Activated T-cell treated with anti-CD3 and anti-CD28 coated beads, Interleukin-2, amount 50 U/mL, for 72 hours (primary cell): ENCODE measurements at places on chromosomes 6 and 20. TPM values are rescaled to one million over a fixed set of nuclear protein-coding genes. Genes with fewer than 3 reads are reported as not detected.

- no peaks in the 10 kb centered on the region for H3K27me3 ChIP-seq
- no peaks in the 10 kb centered on the region for H3K36me3 ChIP-seq
- H3K4me1 ChIP-seq, result no peaks in the 10 kb centered on the region
- no peak overlapping the region for H3K27ac ChIP-seq
Measured at GRCh38 chr6:90865513-90865912, 278.6 kb upstream of the MAP3K7 start.

GRCh38 chr20:8557711-8558110, 425.6 kb downstream of the PLCB1 start:
- no peak overlapping the region for H3K27ac ChIP-seq
- H3K27me3 ChIP-seq, result no peaks in the 10 kb centered on the region
- no peak overlapping the region for H3K4me3 ChIP-seq
- no peak for DNase-seq
- no peaks in the 10 kb centered on the region for H3K4me1 ChIP-seq
- H3K36me3 ChIP-seq, result peaks cover 5% of the 10 kb centered on the region

GRCh38 chr20:24780674-24781417, 168.2 kb upstream of the CST7 start:
- H3K27ac ChIP-seq, result no peak overlapping the region
- H3K4me3 ChIP-seq, result no peak overlapping the region
- H3K4me1 ChIP-seq, result peaks cover 5% of the 10 kb centered on the region
- H3K27me3 ChIP-seq, result peaks cover 45% of the 10 kb centered on the region
- peaks cover 2% of the 10 kb centered on the region for H3K36me3 ChIP-seq
- DNase-seq, result no peak

The MAP7 gene
- total RNA-seq, result 1.3 TPM

GRCh38 chr6:12421596-12421995, 131.4 kb downstream of the EDN1 start:
- DNase-seq, result no peak
- no peaks in the 10 kb centered on the region for H3K36me3 ChIP-seq
- no peaks in the 10 kb centered on the region for H3K27me3 ChIP-seq
- no peaks in the 10 kb centered on the region for H3K4me1 ChIP-seq
